Activated CD4-positive, CD25-positive, alpha-beta regulatory T cell treated with anti-CD3 and anti-CD28 coated beads, Interleukin-2, amount 50 U/mL, for 16 hours (primary cell): ENCODE measurements at places on chromosomes 3 and 15.

DNA sequence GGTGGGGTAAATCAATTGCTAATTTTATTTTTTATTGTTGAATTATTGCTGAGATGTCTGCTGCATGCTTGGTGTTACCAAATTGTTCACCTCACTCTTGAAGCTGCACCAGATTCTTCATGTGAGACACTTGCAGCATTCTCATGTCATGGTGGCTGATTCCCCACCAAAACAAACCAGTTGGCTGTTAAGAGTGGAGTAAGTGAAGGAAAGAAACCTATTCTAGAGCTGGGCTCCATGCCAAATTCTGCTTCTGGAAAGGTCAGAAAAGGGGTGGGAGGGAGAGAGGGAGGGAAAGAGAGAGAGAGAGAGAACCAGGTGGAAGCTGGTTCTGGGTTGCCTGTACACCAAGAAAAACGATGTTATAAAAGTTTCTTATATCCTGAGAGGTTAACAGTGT lies 317.5 kb upstream of the THRB start:
- no peak for DNase-seq

- DNase-seq: no peak
Measured at GRCh38 chr3:71143493-71143892, 440.0 kb downstream of the FOXP1 start.

DNA sequence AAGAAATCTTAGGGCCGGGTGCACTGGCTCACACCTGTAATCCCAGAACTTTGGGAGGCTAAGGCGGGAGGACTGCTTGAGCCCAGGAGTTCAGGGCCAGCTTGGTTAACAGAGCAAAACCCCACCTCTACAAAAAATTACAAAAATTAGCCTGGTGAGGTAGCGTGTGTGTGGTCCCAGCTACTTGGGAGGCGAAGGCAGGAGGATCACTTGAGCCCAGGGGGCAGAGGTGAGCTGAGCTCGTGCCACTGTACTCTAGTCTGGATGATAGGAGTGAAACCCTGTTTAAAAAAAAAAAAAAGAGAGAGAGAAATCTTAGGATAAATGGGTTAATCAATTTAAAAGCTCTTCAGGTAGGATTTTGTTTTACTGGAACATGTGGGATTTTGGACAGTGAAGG lies 31.2 kb upstream of the DUT start:
- DNase-seq: no peak

DNA sequence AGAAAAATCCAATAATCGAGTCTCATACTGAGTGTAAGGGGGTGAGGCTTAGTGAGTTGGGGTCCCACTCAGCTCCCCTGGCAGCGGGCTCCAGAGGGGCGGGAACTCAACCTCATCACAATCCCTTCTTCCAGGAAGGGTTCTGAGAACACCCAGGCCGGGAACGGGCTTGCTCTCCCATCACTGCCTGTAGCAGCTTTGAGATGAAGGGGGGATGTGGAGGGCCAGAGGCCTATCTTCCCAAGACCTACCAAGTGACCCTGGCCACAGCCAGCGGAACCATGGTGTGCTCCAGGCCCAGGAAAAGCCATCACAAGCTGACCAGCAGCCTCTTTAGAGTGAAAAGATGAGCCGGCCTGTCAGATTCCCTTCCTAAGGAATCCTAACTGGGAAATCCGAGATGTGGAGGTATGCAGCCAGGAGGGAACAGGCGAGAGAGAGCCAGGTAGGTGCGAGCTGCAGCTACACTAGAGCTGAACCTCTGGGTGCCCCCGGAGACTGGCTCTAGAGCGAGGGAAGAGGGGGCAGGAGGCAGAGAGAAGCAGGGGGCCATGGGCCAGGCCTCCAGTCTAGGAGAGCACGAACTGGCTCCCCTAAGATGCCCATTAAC lies 18.5 kb downstream of the GRAMD2A start:
- no peak for DNase-seq

- no peak for DNase-seq
Measured at GRCh38 chr15:67190813-67191212, 63.6 kb downstream of the AAGAB start.

DNA sequence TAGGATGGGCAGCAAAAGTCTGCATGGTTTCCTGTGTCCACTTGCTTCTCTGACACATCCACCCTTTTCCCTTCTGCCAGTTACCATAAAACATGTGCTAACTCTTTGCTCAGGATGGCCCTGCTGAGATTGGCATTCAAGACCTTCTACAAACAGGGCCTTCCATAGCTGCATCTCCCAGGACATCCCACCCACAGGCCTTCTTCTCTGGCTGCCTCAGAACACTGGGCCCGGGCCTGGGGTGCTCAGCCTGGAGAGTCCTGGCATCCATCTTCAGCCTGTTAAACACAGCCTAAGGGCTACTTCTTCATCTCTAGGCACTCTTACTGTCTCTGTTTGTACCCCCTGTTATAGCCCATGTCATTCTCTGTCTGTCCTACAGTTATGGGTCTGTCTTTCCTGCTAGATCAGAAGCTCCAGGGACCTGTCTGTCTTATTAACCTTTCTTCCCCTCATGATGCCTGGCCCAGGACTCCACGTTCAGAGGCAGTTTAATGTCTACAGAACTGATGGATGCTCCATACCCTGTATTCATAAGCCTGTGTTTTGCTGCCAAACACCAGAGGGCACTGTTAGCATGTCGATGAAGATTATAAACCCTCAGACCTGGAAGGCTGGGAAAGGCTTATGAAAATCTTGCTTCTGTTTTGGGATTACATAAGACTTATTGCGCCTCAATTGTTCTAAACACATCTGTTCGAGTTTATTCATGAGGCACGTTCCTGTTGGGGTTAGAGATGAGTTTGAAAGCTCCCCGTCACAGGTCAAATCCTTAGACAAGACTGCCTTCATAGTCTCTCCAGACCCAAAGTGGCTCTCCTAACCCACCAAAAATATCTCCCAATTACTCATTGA lies 16.5 kb downstream of the SEMA3G start:
- no peak for DNase-seq

DNA sequence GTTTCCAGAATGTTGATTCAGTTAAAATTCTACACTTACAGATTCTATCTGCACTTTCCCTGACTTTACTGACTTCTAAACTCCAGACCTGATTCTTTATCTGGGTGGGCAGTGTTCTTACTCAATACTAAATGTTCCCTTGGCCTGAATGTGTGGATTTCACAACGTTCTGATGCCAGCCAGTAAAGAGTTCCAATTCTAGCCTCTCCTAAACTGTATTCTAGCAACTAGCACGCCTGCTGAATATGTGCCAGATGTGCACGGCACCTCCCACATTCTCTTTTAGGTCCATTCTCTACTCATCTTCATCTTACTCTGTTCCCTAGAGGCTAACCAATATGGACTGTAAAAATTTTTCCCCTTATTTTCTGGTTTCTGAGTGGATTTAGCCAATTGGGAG lies 479.5 kb upstream of the AGTR1 start:
- no peak for DNase-seq

GRCh38 chr3:65924762-65925161 lies 114.0 kb downstream of the MAGI1 start:
- no peak for DNase-seq

DNA sequence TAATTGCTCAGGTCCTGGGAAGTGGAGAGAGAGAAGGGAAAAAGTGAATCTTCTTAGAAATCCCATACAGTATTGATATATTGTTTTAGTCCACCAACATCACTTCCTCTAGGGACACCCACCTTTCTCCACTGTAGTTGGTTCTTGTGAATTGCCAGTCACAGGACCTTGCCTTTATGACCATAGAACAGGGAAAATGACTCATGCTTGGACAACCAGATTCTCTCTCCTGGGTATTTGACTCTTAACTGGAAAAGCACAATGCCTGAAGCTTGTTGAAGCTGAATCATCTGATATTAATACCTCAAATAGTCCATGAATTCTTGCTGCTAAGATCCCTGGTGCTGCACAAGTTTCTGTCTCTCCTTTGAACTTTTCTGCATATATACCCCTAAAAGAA lies 32.5 kb upstream of the DCLK3 start:
- no peak for DNase-seq

- no peak for DNase-seq
Measured at GRCh38 chr3:156478891-156479290, 76.0 kb downstream of the SSR3 start.

- DNase-seq: no peak
Measured at GRCh38 chr15:55873024-55873720, 120.2 kb downstream of the NEDD4 start.

GRCh38 chr3:113096188-113096892 lies 105.6 kb downstream of the GTPBP8 start:
- DNase-seq: no peak

DNA sequence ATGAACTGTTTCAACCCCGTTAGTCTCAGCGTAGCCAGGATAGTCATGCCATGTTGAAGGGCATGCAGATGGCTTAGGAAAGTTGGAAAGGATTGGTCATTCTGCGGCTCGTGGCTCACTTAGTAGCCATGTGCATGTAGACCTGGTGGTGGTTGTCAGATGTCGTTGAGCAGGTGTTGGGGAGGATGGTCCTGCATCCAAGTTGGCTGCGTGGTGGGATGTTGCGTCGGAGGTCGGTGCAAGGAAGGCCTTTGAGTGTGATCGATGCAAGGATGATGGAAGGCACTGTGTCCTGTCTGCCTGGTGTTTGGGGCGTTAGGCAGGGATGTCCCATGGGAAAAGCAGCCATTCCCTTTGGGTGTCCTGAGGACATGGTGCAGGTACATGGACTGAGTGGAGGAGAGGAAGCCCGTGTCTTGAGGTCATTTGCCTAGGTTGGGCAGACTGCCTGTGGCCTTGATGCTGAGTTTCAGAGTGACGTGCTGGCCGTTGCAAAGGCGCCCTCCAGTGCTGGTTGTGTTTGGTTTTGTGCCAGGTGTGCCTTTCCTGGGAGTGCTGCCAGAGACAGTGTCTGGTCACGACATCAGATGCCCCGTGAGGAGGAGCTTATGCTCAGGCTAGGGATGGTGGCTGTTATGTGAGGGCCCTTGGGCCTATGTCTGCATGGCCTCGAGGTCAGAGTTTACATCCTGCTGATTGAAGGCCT lies 103.4 kb downstream of the SNRPN start:
- no peak for DNase-seq

- no peak for DNase-seq
Measured at GRCh38 chr15:99703603-99704443, 29.4 kb downstream of the LYSMD4 start.

- DNase-seq: no peak
Measured at GRCh38 chr15:50065279-50065678, 53.8 kb downstream of the ATP8B4 start.

- DNase-seq: no peak
Measured at GRCh38 chr3:176172492-176172891, 1024.8 kb downstream of the TBL1XR1 start.

GRCh38 chr3:4825436-4826236 lies 153.6 kb upstream of the BHLHE40 start:
- no peak for DNase-seq

GRCh38 chr3:195805181-195805580 lies 6.5 kb downstream of the MUC4 start:
- no peak for DNase-seq

DNA sequence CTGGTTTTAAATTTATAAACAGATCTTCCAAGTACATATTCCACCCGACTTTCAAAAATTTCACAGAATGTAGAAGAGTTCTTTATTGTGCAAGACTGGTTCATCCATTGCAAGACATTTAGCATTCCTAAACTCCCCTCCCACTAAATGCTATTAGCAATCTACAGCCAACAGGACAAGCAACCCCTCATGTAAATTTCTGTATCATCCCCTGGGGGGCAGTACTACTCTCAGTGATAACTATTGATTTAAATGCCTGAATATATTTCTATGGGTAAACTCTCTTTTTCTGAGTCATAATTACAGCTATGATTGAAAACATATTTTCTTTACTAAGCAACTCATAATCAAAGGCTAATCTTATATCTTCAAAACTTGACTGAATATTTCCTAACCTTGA lies 10.7 kb upstream of the SLC15A2 start:
- no peak for DNase-seq
